EL (cell line): ENCODE measurements at places on chromosomes 7 and 10.
A peak's percentile ranks its signal among the peaks of the same experiment; 100 is the strongest.

GRCh38 chr10:99457813-99458212 is 27.4 kb upstream of the GOT1 start:
- peak; percentile 59 for DNase-seq

- peak; percentile 9 for DNase-seq
Observed at GRCh38 chr7:97107192-97107800, 10.2 kb upstream of the SDHAF3 start.

DNA sequence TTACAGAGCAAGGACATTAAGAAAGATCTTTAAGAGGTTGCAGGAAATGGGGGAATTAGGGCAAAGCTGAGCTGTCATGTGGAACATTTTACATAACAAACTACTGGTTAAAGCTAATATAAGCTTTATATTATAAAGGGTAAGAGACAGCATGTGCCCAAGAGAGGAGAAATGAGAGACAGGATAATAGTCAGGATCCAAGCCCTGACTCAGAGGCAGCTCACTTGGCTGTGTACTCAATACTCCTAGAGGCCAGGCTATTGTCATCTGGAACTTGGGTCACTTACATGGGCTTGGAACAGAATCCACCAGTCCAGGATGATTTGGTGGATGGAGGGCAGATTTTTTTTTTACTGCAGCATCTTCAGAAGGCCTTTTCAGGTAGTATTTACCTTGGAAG is 418.6 kb upstream of the ZMIZ1 start:
- DNase-seq = no peak

DNA sequence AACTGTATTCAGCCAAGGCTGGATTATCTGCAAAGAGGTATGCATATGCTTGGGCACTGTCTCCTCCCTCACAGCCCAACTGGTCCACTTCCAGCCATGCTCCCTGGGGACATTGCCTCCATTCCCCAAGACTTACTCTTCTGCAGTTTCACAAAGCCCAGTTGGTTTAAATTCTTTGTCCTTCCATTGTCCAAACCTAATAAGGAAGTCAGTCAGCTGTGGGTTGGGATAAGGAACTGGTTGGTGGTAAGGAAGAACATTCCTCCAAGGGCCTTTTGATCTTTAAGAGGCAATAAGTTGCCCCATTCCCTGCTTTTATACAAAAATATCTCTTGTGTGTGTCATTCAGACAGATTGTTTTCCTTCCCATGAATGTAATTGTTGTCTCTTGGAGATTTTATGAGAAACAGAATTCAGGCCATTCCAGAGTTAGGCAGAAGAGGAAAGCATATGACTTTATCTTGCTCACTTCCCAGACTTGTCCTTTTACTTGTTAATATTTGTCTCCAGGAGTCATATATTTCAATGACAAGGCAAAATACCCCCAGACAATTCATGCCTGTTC is 673.7 kb downstream of the SUGCT start:
- DNase-seq = peak; percentile 97

- DNase-seq = no peak
Observed at GRCh38 chr7:128003167-128003566, 28.1 kb downstream of the LRRC4 start.

- no peak for DNase-seq
Observed at GRCh38 chr10:68171539-68172080, 60.3 kb downstream of the ATOH7 start.

GRCh38 chr10:95097805-95098204 is 28.5 kb upstream of the CYP2C8 start:
- DNase-seq = no peak

DNA sequence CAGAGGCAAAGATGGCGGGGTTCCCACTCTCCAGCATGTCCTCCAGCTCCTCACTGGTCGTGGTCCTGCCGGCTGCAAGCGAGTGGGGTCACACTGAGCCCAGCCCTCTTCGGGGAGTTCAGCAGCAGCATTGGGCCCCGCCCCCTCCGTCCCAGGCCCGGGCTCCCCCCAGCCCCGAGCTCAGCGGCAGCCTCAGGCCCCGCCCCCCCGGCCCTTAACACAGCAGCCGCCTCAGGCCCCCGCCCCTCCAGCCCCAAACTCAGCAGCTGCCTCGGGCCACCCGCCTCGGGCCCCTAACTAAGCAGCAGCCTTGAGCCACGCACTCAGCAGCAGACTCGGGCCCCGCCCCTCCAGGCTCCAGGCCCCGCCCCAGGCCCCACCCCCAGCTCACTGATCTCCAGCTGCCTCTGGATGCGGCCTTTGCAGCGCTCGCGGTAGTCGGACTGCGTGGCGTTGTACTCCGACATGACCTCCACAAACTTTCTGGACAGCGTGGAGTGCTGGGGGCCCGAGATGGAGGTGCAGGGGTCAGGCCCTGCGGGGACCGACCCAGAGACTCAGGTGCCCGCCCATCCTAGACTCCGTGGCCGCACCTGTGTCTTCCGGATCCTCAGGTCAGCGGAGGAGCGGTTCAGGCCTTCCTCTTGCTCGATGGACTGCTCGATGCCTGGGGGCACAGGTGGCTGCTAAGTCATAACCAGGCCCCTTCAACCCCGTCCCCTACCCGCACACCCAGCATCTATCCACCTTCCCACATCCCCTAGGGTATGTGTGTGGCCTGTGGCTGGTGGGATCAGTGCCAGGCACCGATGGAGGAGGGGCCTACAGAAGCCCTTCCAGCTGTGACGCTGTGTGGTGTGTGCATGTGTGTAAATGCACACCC is 15.5 kb downstream of the STX1A start:
- no peak for DNase-seq

GRCh38 chr10:30855131-30855530 is 176.5 kb downstream of the ZNF438 start:
- no peak for DNase-seq

DNA sequence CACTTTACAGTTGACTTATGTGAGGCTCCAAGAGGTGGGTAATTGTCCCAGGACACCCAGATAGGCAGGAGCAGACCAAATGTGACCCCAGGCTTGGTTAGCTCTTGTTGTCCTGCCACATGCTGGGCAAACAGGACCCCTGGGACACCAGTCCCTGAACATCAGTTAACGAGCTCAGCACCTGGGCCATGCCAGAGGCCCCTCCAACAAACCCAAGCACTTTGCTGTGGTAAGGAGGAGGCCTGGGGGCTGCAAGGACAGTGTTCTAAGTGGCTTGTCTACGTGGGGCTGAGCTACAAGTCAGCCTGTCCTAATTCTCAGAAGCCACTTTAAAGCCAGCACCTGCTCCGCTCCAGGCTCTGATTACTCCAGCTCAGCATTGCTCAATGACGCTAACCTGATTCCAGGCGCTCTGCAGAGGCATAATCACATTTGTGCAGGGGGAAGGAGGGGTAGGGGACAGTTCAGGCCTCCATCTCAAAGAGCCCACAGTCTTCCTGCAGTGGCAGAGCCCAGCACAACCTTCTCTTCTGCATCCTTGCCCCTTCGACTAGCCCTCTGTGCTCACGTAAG is 57.2 kb downstream of the DDC start:
- DNase-seq = no peak
